ENCODE measurements at places on chromosomes 7 and 10.

DNA sequence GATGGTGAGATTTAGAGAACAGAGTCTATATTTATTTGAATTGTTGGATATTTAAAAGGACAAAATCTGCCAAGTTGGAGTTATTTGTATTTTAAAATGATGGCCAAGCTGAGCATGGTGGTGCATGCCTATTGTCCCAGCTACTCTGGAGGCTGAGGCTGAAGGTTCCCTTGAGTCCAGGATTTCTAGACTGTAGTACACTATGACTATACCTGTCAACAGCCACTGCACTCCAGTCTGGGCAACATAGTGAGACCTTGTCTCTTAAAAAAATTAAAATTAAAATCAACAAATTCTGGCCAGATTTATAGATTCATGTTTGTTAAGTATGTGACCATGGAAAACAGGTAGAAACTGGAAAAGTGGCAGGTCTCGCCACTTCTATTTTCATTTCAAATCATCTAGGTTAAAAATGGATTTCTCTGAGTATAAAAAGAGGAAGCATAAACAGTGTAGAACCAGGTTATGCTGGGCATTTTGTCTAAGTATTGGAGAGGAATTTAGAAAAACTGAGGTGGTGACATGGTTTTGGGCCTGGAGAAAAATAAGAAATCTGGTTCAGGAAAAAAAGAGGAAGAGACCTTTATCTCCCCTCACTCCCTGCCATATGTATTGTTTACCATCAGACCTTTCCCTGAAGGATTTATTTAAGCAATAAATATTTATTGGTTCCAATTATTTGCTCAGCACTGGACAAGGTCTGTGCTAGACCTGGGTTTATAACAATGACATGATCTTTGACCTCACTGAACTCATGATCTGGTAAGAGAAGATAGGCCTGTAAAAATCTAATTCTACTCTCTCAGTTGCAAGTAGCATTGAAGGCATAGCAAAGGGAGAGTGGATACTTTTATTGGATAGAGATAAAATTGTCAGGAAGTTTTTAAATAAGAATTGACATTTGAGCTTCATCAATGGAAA lies 134.2 kb downstream of the TSPAN12 start:
- DNase-seq, result no peak

DNA sequence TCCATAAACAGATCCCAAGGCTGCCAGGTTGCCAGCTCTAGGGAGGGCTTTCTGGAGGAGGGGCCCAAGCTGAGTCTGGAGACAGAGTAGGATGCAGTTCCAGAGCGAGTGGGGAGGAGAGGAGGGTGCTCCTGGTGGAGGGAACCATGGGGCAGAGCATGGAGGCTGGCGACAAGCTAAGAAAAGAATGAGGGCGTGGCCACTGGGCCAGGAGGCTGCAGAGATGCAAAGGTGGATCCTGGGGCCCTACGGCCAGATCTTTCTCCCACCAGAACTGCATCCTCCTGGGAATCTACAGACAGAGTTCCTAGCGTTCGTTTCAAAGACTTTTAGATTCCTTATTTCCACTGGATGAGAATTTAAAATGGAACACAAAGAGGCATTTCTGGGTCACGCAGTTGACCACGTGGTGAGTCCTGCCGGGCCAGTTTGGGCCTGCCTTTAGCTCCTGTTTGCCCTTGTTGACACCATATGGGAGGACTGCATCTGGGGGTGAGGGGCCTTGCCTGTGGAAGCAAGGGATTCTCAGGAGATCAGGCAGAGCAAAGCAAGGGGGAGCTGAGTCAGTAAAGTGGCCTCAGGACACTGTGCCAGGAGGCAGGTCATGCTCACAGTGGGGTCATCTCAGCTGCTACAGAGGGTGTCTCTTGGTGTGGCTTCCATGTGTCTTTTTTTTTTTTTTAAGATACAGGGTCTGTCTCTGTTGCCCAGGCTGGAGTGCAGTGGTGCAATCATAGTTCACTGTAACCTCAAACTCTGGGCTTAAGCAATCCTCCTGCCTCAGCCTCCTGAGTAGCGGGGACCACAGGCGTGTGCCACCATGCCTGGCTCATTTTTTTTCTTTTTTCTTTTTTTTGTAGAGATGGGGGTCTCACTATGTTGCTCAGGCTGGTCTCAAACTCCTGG lies 137.8 kb downstream of the SH3PXD2A start:
- no peak for DNase-seq

DNA sequence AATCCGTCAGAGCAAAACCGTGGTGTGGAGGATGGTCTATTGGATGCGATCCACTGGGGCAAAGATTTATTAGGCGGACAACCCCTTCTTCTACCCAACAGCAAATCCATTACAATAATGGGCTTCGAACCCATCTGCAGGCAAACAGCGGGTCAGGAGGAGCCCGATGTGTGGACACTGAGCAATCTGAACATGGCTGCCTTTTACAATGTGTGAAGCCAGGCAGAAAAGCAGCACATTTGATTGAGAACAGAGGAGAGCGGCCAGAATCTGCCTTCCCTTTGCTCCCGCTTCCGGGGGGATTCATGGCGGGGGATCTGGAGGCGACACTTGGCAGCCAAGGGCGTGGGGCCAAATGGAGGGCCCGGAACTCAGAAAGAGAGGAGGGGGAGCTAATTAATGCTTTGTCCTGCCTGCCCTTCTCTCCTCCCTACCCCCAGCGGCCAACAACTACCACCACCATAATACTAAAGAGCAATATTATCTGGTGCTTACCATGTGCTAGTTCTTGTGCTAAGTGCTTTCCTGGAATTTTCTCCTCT lies 133.0 kb downstream of the EMX2 start:
- no peak for DNase-seq

- DNase-seq, result no peak
Observed at GRCh38 chr10:117463545-117463920, 79.0 kb upstream of the EMX2 start.

GRCh38 chr7:37149051-37149772 lies 299.5 kb downstream of the ELMO1 start:
- no peak for DNase-seq

DNA sequence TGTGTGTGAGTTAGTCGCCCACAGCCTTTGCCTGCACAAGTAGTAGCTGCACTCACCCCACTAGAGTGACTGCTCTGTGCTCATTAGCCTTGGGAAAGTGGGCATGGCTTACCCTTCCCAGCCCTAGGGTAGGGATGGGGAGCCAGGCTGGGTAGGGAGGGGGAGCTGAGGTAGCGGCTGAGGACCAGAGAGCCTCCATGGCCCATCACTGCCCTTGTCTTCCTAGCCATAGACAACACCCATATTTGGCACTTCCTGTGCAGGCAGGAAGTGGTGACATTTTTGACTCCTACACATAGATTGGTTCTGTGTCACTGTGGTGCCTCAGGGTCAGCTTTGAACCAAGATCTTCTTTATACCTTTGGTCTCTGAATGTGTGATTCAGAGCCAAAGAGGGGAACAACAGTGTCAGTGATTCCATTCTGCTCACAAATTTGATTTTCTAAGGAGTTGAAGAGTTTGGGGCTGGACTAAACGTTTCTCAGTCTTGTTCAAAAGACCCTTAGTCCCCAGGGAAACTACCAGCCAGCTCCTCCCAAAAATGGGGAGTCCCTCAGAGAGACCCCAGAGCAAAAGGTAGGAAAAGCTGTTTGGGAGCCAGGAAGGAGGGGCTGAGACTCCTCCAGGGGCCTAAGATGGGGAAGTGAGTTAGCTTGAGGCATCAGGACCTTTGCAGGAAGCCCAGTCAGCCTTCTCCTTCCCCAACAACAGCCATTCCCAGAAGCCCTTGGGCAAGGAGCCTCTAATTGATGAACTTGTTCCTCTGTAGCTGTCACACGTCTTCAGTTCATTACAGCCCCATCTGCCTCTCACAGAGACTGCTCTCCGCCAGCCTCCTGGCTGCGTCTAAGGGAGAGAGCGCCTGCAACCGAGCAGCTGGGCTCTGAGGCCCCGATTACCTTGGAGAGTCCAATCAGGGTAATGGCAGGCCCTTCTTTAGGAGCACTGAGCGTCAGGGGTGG lies 135.0 kb downstream of the CDH23 start:
- DNase-seq, result no peak

GRCh38 chr10:93075369-93076221 lies 1.9 kb downstream of the CYP26A1 start:
- DNase-seq, result no peak

GRCh38 chr10:49180444-49180860 lies 7.7 kb downstream of the TMEM273 start:
- no peak for DNase-seq

GRCh38 chr7:143323653-143324052 lies 7.7 kb downstream of the CLCN1 start:
- no peak for DNase-seq

DNA sequence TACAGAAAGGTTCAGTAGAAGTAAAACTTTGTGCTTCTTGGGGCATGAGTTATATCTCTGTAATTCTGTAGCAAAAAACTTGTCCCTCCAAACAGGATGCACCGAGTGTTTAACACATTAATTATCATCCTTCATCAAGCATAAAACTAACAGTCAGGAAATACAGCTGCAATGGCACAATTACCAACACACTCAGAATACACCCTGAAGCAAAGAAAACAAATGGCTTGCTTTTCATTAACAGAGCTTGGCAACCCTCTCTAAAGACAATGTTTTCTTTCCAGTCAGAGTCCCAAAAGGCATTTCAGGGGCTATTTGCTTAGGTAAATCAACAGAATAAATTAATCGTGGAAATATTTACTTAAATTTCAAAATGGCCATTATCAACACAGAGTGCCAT lies 107.7 kb downstream of the ICA1 start:
- no peak for DNase-seq

DNA sequence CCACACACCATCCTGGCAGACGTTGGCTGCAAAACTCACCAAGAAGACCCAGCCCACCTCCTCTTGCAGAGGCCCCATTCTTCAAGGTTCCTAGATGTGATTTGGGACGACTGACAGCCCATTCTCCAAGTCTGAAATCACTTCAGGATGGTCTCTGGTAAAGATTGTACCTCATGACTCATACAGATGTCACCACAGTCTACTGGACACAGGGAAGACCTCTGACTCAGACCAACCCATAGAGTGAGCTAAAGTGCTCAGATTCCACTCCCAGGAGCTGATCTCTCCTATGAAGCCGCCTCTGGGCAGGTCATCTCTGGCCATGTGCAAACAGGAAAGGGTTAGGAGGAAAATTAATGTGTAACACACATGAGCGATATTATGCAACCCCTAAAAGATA lies 102.4 kb upstream of the VWC2 start:
- DNase-seq, result no peak

GRCh38 chr10:986137-986825 lies 2.0 kb upstream of the GTPBP4 start:
- DNase-seq, result no peak

DNA sequence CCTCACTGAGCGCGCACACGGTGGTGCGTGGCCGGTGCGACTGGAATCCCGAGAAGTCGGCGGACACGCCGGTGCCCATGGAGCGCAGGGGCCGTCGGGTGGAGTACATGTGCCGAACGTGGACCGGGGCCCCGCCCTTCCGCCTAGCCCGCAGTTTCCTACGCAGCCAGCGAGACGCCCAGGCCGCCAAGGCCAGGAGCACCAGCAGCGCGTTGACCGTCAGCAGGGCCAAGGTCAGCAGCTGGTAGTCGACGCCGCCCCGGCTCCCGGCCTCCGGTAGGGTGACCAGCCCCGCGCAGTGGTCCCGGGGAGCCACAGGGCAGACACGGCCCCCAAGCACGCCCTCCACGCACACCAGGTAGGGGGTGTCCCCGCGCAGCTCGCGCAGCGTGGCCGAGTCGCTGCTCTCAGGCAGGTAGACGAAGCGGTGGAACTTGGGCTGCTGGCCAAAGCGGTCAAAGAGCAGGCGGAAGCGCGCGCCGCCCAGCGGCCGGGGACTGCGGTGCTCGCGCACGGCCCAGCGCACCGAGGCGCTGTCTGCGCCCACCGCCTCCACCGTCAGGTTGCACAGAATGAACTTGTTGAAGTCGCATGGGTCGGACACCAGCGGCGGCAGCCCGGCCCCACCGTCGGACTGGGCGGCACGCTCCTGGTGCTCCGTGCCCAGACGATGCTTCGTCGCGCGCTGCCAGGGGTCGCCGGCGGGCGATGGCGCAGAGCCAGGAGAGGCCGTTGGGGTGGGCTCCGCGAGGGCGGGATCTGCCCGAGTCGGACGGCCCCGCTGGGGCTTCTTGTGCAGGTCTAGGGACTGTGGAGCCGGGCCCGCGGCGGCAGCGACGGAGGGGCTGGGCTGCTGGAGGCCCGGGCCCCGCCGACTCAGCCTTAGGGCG lies 2.2 kb downstream of the TRIL start:
- DNase-seq, result no peak

GRCh38 chr7:123823898-123824753 lies 20.8 kb upstream of the HYAL4 start:
- no peak for DNase-seq

- no peak for DNase-seq
Observed at GRCh38 chr7:128217967-128218652, 23.0 kb upstream of the LEP start.

DNA sequence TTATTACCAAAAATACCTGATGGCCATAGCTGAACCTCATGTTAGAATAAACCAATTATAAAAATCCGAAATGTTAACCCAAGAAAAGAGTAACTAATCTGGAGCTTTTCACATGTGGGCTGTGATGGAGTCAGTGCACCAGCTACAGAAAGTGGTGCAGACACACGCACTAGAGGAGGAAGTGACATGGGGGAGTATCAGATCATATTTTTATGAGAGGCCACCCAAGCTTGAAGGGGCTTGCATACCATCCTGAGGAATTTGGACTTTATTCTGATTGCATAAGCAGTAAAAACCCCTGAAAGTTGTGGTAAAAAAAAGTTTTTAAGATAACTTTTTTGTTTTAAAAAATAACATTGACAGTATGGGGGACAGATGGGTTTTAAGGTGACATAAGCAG lies 1148.5 kb upstream of the CELF2 start:
- DNase-seq, result no peak

GRCh38 chr7:85685901-85686300 lies 499.0 kb upstream of the SEMA3D start:
- no peak for DNase-seq
